ENCODE measurements at places on chromosomes 16 and 17. TPM values are rescaled to one million over a fixed set of nuclear protein-coding genes. Genes with fewer than 3 reads are reported as not detected.

CA5A gene
- total RNA-seq, result not detected

FAM20A gene
- total RNA-seq, result 63.3 TPM

EPX gene
- not detected for total RNA-seq

CLDN7 gene
- total RNA-seq, result 0.36 TPM

RPRML gene
- not detected for total RNA-seq

KCNJ2 gene
- total RNA-seq, result 5.1 TPM

CRYBA1 gene
- not detected for total RNA-seq

GINS2 gene
- 1.8 TPM for total RNA-seq

ELMO3 gene
- total RNA-seq, result 0.29 TPM

NPIPA7 gene
- 0.59 TPM for total RNA-seq

NGFR gene
- total RNA-seq, result 0.29 TPM

EVPLL gene
- total RNA-seq, result not detected
